ENCODE measurements at places on chromosomes 16 and 17.
A peak's percentile ranks its signal among the peaks of the same experiment; 100 is the strongest.

GRCh38 chr16:67406111-67406971 is 9.9 kb downstream of the ZDHHC1 start:
- DNase-seq, result peak; percentile 69

- no peak for DNase-seq
These were observed 36.8 kb downstream of the HS3ST3B1 start for GRCh38 chr17:14337596-14338079.

GRCh38 chr17:903691-904481 is 75.7 kb downstream of the NXN start:
- DNase-seq, result peak; percentile 85

DNA sequence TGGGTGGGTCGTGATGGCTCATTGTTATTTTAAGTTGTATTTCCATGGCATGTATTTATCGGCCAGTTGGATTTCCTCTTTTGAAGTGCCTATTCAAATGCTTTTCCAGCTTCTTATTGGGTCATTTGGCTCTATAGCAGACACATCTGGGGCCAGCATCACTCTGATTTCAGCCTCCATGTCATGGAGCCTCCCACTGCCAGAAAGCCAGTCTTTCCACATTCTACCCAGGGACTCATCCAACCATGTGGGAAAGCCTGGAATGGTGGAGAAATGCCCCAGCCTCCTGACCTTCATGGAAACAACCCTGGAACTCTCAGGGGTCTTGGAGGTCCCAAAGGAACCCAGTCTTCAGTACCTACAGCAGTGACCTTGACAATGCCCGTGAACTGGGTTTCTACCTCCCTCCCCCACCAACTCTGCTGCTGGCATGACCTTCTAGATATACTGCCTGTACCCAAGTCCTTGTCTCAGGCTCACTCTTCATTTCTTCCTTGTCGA is 33.8 kb upstream of the ADGRG1 start:
- DNase-seq, result no peak

DNA sequence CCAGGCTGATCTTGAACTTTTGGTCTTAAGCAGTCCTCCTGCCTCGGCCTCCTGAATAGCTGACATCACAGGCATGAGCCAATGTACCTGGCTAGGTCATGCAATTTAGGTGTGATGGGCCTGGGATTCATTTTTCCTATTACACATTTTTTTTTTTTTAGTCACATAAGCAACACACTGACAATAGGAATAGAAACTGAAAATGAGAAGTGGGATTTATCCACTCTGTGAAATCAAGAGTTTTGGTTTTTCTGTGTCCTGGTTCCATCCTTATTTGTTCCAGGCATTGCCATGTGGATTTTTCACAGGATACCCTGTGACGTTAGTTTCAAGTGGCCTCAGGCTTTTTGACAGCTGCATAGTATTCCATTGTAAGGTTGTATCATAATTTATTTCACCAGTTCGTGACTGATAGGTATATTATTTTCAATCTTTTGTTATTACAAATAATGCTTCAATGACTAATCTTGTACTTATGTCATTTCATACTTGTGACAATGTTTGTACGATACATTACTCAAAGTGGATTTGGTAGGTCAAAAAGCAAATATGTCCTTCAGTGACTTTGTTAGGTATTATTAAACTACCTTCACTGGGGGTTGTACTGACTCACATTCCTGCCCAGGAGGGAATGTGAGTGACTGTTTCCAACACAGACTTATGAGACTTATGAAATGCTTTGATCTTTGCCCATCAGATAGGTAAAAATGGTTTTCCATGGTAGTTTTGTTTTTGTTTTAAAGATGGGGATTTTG is 10.6 kb downstream of the ADCY7 start:
- DNase-seq, result no peak

- DNase-seq, result no peak
These were observed 1.9 kb downstream of the NOD2 start for GRCh38 chr16:50695017-50696000.

DNA sequence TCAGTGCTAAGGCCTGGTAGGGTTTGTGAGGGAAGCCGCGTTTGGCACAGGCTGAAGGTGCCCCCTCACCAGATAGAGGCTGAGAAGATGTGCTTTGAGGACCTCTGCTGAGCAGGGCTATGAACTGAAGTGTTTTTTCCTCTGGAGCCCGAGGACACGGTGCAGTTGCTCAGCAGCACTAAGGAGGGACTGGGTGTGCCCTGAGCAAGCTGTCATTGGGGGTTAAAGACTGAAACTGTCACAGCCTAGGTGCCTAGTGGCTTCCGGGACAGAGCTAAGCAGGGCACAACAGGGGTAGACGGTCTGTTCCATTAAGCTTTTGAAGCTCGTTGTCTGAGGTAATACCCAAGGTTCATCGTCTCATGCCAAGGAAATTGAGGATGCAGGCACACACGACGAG is 24.8 kb upstream of the ASGR2 start:
- no peak for DNase-seq

- no peak for DNase-seq
These were observed 21.1 kb downstream of the SMYD4 start for GRCh38 chr17:1808644-1809043.

GRCh38 chr17:54948380-54948779 is 20.1 kb downstream of the COX11 start:
- DNase-seq, result peak; percentile 59

DNA sequence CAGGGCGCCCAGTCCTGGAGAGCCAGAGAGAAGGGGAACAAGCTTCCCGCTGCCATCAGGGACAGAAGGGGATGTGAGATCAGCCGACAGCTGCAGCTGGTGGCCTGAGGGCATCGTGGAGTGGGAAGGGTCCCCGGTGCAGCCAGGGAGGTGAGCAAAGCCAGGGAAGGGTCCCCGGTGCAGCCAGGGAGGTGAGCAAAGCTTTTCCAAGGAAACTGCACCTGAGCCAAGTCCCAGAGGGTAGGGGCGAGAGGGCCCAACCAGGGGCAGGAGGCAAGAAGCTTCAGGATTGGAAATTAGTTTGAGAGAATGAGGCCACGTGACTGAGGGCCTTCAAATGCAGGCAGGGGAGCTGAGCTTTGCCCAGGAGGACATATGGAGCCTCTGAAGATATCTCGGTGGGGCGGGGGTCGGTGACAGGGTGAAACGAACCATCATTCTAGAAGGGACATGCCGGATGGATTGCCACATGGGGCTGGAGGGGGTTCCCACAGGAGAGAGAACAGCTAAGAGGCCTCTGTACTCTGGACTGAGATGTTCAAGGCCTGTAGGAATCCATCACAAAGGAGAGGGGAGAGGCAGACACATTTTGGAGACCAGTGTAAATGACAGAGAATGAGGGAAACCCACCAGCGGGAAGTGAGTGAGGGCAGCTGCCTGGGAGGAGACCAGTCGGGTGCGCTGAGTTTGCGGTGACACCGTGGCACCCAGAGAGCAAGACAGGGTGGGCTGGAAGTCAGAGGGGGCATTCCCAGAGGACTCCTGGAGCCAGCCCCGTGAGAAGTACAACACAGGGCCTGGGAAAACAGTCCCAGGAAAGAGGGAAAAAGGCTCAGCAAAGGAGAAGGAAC is 31.4 kb upstream of the RPH3AL start:
- no peak for DNase-seq

DNA sequence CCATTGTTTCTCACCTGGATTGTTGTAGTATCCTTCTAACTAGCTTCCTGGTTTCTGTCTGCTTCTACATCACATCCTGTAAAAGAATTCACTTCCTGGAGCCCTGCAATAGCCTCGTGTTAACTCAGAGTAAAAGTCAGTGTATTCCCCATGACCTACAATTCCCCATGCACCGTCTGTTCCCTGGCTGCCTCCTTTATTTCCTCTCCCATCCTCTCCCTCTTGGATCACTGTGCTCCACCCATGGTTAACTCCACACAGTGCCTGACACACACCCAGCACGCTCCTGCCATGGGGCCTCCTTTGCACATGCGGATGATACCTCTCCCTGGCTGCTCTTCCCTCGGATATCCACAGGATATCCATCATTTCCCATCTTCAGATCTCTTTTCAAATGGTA is 301.4 kb upstream of the IRX3 start:
- DNase-seq, result no peak

DNA sequence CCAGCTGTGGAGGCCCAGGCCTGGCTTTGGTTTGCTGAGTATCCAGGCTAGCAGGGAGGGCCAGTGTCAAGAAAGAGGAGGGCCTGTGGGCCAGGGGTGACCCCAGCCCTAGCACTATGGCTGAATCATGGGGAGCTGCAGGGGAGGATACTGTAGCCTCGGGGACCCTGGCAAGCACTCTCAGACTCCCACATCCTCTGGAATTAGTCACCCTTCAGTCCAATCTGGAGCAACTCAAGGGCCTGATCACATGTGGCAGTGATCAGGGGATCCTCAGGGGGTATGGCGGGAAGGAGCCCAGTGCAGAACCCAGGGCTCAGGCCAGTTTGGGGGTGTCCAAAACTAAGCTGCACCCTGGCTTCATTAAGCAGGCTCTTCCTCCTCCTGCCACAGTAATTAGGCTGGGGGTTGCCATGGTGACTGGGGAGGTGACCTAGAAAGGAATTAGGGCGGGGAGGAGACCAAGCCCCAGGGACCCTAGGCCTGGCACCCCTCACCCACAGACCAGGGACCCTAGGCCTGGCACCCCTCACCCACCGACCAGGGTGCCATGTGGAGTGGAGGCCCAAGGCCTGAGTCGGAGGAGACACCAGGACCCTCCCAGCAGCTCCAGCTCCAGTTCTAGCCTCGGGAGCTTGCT is 5.8 kb downstream of the NLGN2 start:
- DNase-seq, result peak; percentile 27
